ENCODE measurements at places on chromosomes 6 and 20.

- DNase-seq: no peak
Observed at GRCh38 chr6:25122622-25123237, 156.4 kb upstream of the CARMIL1 start.

DNA sequence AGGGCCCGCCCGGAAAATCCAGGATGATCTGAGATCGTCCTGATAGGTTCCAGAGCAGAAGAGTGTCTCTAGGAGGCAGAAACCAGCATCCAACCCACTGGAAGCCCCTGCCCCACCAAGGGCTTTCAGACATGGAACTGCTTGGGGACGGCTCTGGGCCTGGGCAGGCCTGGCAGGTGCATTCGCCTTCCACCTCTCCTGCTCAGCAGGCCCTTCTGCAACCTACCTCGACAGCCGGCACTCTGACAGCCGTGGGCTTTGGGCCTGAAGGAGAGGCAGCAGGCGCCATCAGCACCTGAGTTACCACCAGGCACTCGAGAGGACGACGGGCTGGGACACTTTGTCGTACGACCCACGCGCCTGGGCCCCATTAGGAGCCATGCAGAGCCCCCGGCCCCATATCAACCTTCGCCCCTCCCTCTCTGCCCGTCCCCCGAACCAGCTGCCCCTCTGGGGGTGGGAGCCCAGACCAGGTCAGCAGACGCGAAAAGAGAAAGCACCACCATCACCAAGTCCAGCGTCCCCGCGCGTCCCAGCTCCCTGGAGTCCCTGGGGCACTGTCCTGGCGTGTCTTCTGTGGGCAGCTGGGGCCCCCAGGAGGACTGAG, 44.6 kb downstream of the KCNQ2 start:
- no peak for DNase-seq

DNA sequence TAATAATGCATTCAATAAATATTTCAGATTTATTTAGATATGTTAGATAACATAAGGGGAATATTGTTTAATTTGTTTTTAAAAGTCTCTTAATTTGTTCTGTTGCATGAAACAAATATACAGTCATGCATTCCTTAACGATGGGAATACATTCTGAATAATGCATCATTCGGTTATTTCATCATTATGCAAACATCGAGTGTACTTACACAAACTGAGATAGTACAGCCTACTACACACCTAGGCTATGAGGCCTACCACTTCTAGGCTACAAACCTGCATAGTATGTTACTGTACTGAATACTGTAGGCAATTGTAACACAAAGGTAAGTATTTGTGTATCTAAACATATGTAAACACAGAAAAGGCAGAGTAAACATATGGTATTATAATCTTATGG, 118.7 kb downstream of the EPHA7 start:
- DNase-seq: no peak

DNA sequence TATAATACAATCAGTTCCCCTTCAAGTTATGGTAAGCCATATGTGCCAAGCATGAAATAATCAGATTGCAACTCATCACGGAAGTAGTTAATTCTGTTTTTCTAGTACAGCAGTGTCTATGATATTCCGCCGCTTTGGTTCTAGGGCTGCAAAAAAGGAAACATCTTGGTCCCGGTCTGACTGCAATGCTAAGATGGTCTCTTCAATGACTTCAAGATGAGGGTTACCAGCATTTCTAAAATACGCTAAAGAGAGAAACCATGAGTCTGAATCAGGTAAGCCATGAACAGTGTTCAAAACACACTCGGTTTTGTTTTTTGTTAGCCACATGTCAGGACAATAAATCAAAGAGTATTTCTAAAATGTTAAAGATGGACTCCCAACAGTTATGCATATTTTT, 3.2 kb upstream of the ANKRD60 start:
- no peak for DNase-seq

DNA sequence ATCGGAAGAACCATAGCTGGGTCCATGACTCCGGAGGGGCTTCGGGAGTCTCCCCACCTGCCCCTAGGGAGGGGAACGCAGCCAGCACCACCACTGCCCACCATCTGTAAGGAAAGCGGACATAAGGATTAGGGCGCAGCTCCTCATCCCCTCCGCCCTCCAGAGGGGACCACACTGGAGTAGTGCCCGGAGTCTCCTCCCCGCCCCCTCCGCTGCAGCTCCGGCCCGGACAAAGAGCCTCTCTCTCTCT, 628 bp downstream of the SLC35B2 start:
- DNase-seq: no peak

Measured in endothelial cell (in vitro differentiated cells).